ENCODE measurements at places on chromosomes 7 and 10.
A peak's percentile ranks its signal among the peaks of the same experiment; 100 is the strongest.

DNA sequence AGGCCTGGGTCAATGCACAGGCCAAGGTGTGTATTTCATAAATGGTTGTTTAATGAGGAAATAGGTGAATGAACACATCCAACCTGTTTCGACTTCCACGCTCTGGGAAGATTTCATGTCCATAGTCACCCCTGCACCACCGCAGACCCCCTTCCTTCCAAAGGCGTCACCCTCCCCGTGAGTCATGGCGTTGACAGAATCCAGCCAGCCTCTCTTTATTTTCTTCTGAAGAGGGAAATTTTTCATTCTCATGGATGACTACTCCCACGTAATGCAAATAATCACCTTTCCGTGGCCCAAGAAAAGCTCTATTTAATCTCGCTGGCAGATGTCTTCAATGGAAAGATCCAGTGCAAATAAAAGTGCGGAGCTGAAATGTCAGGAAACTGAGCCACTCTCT lies 75.3 kb upstream of the FOXK1 start:
- no peak for DNase-seq

- no peak for DNase-seq
These were observed 450.1 kb upstream of the MKI67 start for GRCh38 chr10:128576336-128576735.

DNA sequence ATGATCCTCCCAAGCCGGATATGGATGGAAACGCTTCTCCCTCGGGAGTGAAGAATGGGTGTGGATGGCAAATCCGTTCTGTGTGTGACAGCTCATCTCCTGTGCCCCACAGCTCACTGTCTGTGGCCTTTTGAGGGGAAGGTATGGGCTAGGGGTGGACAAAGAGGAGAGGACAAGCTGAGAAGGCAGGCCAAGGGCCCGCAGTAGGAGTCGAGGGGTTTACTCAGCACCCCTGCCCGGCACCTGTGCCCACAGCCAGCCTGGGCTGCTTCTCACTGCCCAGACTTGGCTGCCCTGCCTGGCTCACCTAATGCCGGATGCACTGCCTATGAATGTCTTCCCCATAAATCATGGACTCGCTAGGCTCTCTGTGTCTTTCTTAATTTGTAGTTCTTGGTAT lies 503.8 kb downstream of the TCERG1L start:
- DNase-seq, result no peak

GRCh38 chr7:142629588-142630260 lies 119.5 kb upstream of the PRSS1 start:
- no peak for DNase-seq

GRCh38 chr10:6562221-6562620 lies 17.9 kb downstream of the PRKCQ start:
- no peak for DNase-seq

GRCh38 chr7:44277851-44278250 lies 47.5 kb downstream of the CAMK2B start:
- no peak for DNase-seq

- DNase-seq, result no peak
These were observed 13.2 kb downstream of the FGF8 start for GRCh38 chr10:101762736-101763135.

GRCh38 chr7:82778021-82778420 lies 334.4 kb upstream of the CACNA2D1 start:
- DNase-seq, result no peak

GRCh38 chr10:21336476-21337170 lies 188.9 kb downstream of the SKIDA1 start:
- DNase-seq, result no peak

- no peak for DNase-seq
These were observed 116.4 kb upstream of the NANOS1 start for GRCh38 chr10:118912961-118913600.

DNA sequence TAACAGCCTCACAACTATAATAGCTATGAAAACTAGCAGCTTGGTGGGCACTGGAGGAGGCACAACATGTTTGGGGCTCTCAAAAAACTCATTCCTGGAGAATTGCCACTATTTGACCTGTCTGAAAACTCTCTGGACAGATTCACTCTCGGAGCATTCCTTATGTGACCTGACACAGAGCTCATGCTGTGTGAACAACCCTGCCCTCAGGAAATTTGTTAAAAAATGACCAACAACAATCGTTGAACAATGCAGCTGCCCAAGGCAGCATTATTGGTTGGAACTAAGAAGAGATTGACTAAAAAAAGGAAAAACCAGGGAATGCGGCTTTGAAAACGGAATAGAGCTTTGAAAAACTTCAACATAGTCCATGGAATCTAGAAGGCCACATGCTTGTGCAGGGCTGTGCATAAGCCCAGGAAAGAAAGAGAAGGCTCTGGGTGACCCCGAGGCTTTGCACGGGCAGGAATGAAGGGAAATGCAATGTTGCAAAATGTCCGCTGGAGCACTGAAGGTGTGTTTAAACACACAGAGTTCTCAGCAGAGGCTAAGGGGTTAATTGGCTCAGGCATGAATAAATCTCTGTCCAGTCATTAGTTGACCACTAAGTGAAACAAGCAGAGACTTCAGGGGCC lies 52.8 kb downstream of the NAMPT start:
- DNase-seq, result no peak

GRCh38 chr7:95330204-95330960 lies 6.0 kb upstream of the PON1 start:
- no peak for DNase-seq

DNA sequence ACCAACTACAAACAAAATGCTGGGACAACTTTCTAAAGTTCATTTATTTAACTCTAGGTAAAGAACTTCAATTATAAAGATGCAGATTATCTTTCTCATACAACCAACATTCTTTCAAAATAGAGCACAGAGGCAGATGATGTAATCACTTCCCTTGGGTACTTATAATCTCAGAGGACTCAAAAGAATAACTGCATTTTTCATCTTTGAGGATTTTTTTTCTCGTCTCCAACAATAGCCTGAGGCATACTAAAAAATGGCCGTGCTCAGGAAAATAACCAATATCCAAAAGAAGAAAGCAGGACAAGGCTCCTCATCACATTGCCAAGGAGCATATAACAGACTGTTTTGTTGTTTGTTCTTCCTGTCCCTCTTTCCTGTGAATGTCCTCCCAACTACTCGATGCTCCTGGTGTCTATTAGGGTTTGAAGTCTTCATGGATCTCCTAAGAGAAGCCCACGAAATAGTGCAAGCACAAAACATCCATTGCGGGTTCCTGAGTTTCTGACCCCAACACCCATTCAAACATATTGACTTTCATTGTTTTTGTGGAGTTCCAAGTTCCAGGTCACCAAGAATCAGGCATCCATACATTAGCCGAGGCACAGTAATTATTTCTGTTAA lies 182.9 kb downstream of the SORCS1 start:
- DNase-seq, result no peak

- DNase-seq, result no peak
These were observed 240.0 kb upstream of the AUTS2 start for GRCh38 chr7:69358163-69358821.

- no peak for DNase-seq
These were observed 222.6 kb downstream of the ANK3 start for GRCh38 chr10:60167050-60167449.

DNA sequence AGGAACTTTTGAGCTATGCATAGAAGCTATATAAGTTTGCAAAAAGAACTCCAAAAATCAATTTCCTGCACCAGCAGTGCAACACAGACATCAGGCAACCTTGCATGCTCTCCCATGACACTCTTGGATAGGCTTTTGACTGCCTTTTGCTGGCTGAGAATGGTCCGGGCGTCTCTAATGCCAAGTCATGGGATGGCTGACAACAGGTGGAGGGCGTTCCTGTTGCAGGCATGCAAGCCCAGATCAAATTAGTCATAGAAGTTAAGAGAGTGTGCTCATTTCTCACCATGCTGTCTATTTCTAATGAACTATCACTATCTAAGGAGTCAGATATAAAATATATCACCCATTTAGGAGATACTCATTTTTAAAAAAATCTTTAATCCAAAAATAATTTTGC lies 8.4 kb downstream of the PLCE1 start:
- no peak for DNase-seq

- no peak for DNase-seq
These were observed 54.4 kb downstream of the CYP2C9 start for GRCh38 chr10:94992811-94993210.

GRCh38 chr7:92674379-92674778 lies 84.2 kb upstream of the FAM133B start:
- no peak for DNase-seq

DNA sequence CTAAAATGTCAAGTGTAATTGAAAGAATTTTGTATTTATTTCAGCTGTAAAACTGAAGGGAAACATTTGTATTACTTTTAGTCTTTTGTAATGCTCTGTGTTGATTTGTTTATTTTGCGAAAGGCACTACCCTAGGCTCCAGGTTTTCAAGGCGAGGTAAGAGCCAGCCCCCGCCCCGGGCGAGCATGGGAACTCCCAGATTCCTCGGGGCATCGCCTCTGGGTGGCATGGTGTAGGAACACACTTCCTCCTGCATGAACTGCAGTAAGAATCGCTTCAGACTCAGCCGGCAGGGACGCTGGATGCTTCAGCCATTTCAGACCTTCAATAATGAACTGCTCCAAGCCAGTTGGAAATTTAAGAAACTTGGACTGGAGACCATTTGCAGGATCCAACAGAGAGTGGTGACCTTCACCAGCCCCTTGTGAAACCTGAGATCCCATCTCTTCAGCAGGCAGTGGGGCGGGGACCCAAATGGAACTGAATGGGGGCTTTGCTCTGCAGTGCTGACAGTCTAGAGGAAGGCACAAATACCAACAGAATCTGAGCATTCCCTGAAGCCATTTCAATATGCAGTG lies 544.3 kb upstream of the MGMT start:
- no peak for DNase-seq

DNA sequence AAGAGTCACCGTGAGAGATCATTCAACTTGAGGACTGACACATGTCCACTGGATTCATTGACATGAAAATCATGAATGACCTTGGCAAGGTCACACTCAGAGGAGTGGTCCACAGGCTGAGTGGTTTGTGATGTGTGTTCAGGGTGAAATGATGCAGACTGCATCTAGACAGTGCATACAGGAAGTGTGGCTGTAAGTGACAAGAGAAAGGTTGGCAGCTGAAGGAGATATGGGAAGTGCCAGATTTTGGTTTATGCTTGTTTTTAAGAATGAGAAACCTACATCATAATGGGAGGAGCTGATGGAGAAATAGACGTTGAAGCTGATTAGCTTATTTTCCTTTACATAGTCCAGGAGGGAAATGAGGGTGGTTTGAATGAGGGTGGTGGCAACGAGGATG lies 64.8 kb upstream of the VIPR2 start:
- no peak for DNase-seq

- no peak for DNase-seq
These were observed 130.7 kb downstream of the BAMBI start for GRCh38 chr10:28807760-28808613.

DNA sequence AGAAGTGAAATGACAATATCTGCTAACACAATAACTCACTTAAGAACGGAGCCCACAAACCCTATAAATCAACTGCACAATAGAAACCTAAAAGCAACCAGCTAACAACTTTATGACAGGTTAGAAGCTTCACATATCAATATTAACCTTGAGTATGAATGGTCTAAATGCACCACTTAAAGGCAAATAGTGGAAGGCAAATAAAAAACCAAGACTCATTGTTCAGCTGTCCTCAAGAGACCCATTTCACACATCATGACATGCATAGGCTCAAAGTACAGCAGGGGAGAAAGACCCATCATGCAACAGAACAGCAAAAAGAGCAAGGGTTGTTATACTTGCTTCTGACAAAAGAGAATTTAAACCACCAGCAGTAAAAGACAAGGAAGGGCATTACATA lies 46.8 kb downstream of the CDC14C start:
- DNase-seq, result no peak

- DNase-seq, result no peak
These were observed 39.3 kb downstream of the CALML3 start for GRCh38 chr10:5563991-5564536.

- peak; percentile 24 for DNase-seq
These were observed 94.0 kb downstream of the GRK5 start for GRCh38 chr10:119301397-119301796.

DNA sequence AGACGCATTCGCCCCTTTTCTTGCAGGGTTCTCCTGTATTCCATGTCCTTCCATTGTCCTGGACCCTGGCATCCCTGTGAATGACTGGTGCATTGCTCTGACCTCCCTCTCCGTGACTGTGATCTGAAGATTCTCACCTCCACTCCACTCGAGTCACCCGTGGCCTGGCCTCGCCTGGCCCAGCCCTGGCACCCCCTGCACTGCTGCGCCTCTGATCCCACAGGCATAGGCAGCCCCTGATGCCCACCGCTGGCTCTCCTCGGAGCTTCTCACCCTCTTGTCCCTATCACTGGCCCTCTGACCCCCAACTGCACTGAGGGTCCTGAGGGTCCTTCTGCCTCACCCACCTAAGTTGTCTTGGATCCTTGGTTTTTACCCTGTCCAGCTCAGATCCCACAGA lies 2.2 kb upstream of the MMP21 start:
- DNase-seq, result no peak

DNA sequence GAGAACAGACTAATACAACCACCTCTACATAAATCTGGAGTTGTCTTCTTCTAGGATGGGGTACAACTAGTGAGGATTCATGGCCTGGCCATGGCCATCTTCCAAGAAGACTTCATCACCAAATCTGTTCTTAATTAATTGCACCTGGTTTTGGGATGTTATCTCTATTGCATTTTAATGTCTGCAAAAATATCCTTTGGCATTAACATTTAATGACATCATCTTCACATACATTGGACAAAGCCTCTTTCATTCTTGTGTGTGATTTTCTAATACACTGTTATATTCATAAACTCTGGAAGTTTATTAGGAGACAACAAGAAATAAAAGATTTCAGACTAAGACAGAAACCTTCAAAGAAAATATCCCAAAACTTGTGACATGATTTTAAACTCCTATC lies 124.2 kb upstream of the ABCB5 start:
- DNase-seq, result no peak

DNA sequence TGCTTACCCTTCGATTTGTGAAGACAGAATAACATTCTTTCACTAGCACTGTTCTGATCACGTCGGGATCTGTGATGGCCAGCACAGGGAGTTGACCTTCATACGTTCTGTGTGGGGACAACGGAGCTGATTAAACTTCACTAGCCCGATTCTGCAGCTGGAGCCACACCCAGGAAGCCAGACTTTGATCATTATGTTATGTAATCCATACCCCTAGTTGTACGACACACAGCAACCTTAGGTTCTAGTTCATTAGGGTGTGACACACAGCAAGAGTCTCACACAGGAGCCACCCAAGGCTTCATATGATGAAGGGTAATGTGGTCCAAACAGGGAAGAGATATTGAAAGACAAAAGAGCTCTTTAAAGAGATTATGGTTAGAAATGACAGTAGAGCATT lies 7.2 kb downstream of the CYP3A5 start:
- no peak for DNase-seq

DNA sequence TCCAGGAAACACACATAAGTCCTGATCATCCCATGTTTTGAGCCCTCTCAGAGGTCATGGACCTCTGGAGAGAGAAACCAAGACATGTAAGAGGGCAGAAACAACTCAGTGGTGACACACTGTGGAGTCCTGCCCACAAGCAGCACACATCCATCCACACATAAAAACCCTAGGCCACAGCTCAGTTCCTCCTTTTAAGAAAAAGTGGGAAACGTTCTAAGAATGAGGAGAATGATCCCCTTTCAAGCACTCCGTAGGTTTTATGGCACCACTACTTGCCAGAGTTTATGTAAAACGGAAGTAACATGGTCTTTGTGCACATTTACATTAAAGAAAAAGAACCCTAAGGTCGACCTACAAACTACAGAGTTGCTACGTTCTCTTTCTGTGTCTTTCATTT lies 19.9 kb downstream of the ATAD1 start:
- no peak for DNase-seq

GRCh38 chr7:5599543-5600200 lies 176.0 kb upstream of the TNRC18 start:
- DNase-seq, result no peak

Data from activated CD8-positive, alpha-beta memory T cell treated with anti-CD3 and anti-CD28 coated beads for 4 hours (primary cell).